ENCODE measurements at places on chromosomes 13 and 19.

DNA sequence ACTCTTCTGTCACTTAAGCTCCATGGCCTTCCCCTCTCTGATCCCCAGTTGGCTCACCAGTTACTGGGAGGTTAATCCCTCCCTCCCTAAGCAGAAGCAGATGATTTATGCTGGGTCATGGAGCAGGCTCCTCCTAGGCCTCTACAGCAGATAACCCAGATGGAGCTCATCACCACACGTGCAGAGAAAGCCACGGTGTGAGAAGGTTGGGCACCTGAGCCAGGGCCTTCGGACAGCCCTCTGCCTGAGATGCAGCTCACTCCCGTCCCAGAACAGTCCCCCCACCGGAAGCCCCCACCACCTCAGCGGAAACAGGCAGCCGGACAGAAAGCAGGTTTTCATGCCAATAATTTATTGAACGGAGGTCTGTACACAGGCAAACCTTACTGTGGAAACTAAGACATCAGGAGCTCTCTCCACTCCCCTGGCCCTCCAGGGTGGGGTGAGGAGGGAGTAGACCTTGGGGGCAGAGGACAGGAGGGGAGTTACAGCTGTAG, 9.8 kb downstream of the ZNF526 start:
- DNase-seq, result no peak

DNA sequence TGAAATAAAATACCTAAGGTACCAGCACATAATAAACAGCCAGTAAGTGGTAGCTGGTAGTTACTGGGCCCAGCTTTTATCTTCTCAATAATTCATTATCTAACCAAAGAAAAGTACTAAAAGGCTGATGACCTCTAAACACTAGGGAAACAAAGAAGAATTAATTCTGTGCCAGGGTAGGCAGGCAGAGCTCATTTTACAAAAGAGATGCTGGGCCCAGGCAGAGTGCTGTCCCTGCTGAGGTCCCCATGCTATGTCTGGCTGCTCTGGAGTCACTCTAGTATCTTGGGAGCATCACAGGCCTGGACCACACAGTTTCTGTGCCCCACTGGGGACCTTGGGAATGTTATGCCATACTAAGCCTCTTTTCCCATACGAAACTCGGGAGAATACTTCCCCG, 18.2 kb downstream of the ZNF507 start:
- no peak for DNase-seq

DNA sequence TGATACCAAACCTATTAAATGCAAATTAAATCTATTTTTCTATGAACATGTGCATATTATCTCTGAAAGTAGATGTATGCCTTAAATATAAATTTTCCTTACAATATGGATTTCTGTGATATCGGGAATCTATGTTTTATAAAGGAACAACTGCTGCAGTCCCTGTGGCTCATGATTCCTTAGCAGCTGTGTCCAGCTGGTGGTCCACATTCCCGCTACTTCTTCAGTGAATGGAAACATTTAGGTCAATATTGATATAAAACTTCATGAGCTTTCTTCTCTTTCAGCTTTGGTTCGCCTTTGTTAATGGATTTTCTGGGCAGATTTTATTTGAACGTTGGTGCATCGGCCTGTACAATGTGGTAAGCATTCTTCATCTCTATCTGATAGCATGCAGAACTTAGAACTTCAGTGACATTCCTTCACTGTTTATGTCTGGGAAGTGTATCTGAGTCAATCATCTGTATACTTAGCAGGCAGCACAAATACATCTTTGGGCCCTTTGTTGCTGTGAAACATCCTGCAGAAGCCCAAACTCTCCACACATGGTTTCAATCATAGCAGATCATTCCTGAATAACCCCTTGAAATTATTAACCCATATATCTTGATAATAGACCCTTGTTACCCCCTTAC, 223.9 kb downstream of the SHISA2 start:
- DNase-seq, result no peak

- no peak for DNase-seq
Measured at GRCh38 chr19:34067861-34068271, 104.4 kb upstream of the LSM14A start.

DNA sequence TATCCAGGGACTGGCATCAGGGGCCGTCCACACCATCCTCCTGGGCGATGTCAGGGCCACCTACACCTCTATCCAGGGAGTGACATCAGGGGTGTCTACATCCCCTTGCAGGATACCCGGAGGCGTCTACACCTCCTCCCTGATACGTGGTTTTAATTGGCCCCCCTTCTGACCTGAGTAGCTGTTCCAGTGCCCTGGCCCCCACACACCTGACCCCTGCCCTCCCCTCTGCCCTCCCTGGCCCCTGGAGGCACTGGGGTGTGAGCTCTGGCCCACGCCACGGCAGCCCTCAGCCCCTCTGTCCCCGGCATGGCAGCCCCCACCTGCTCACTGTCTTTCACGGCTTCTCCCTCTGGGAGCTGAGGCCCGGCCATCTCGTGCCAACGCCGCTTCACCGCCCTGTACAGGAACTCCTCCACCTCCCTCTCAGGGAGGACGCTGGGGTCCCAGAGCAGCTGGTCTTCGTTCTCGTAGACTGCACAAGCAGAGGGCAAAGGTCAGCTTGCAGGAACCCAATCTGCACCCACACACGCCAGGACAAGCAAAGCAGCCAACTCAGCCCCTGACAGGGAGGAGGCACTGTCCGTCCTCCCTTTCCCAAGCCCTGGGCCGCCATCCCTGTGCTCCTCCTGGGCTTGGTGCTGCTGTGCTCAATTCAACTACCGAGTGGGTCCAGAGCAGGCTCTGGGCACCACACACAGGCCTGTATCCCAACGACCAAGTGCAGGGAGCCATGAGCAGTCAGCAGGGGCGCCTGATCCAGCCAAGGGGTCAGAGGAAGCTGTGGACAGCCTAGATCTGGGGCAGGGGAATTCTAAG, 22.2 kb upstream of the PLPP2 start:
- DNase-seq, result no peak

GRCh38 chr19:33286899-33287298, 15.4 kb downstream of the CEBPA start:
- no peak for DNase-seq

GRCh38 chr13:41299316-41300094, 11.6 kb upstream of the NAA16 start:
- DNase-seq, result no peak

DNA sequence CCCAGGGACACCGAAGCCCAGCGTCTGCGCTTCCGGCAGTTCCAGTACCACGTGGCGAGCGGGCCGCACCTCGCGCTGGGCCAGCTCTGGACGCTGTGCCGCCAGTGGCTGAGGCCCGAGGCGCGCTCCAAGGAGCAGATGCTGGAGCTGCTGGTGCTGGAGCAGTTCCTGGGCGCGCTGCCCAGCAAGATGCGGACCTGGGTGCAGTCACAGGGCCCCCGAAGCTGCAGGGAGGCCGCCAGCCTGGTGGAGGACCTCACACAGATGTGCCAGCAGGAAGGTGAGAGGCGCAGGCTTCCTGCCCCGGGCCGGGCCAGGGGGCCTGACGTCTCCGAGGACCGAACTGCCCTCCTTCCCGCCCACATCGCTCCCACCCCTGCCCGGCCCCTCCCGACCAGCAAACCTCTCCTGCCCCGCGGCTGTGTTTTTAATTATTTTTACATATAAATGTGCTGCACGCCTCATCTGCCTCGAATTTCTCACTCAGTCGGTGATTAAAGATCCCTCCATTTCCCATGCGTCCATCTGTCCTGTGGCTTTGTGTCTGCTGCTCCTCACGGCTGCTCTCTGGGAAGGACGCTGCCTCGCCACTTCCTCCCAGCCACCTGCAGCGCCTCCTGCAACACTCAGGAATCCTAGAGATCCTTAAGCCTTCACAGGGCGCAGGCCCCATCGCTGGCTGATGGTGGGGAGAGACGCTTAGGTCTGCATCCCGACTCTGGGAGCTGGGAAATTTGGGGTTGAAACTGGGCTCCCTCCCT, 4.3 kb downstream of the ZSCAN1 start:
- no peak for DNase-seq

- no peak for DNase-seq
Measured at GRCh38 chr13:34620862-34621261, 321.2 kb upstream of the NBEA start.

DNA sequence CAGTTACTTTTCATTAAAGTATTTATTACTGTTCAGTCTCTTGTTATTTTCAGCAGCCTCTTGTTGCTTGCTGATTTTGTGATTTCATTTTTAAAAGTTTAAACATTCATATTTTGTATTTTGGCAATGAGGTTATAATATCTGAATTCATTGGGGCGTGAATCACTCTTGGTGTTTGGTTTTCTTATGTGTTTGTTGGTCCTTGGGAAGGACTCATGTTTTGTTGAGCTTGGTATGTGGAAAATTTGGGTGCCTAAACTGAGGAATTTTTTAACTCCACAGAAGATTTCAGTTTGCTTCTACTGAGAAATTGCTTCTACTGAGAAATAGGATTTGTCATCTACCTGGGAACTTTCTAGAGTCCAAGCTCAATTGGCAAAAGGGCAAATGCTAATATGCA, 38.2 kb downstream of the PDS5B start:
- DNase-seq, result no peak

GRCh38 chr13:23714672-23715071, 144.5 kb downstream of the TNFRSF19 start:
- DNase-seq, result no peak

DNA sequence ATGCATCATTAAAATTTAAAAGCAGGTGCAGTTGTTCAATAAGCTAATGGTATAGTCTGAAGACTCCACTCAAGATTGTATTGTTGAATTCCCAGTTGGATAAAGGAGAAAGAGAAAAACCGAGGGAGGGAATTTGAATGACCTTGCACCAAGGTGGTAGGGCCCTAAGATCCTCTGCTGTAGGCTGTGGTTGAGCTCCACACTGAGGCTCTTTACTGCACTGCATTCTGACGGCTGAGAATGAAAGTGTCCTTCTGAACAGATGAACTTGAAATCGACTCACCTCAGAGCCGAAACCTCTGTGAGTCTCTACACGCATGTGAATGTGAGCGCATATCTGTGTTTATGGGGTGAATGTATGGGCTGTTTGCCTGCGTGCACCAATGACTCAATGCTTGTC, 388.9 kb upstream of the DACH1 start:
- no peak for DNase-seq

DNA sequence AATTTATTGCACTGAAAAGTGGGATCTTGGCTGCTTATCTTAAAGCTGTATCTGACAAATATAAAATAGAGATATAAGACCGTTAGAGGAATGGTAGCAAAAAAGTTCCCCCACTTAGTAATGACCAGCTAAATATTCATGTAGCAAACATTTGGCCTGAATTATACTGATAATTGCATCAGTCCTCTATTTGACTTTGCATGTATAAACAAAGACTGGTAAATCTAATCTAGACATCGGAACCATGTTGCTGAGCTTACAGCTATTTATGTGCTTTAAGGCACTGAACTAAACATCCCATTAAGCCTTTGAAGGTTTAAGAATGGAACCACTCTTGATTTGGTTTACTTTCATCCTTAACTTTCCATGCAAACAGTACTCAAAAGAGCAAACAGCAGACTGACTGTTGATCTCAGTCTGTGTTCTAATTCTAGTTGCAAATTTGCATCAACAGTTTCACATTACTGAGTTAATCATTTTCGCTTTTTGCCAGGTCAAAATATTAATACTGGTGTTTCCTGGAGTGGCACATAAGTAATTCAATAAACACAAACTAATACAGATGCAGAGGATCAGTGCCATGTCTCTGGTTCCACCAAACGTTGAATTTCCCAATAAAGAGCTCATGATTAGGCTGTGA, 203.5 kb upstream of the HTR2A start:
- no peak for DNase-seq

GRCh38 chr13:109379930-109380329, 406.5 kb downstream of the IRS2 start:
- DNase-seq, result no peak

DNA sequence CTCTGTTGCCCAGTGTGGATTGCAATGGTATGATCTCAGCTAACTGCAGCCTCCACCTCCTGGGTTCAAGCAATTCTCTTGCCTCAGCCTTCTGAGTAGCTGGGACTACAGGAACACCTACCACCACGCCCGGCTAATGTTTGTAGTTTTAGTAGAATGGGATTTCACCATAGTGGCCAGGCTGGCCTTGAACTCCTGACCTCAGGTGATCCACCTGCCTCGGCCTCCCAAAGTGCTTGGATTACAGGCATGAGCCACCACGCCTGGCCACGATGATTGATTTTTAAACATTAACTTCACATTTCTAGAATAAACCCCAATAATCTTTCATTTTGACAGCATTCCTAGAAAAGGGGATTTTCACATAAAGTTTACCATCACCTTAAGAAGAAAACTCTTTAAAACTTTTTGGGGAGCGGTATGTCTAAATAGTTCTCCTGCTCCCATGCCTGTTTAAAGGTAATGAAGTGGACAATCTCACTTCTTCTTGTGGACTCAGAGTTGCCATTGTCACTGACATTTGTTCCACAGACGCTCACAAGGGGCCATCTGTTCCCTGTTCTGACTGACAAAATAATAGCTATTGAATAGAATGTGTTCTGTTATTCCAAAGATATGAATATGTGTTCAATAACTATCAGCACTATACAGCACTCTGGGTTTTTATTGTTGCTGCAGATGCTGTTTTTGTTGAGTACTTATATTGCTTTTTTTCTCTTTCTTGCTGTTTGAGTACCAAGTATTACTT, 66.1 kb upstream of the C1QTNF9B start:
- no peak for DNase-seq

- DNase-seq, result no peak
Measured at GRCh38 chr13:64333888-64334287, 2896.2 kb downstream of the PCDH9 start.

DNA sequence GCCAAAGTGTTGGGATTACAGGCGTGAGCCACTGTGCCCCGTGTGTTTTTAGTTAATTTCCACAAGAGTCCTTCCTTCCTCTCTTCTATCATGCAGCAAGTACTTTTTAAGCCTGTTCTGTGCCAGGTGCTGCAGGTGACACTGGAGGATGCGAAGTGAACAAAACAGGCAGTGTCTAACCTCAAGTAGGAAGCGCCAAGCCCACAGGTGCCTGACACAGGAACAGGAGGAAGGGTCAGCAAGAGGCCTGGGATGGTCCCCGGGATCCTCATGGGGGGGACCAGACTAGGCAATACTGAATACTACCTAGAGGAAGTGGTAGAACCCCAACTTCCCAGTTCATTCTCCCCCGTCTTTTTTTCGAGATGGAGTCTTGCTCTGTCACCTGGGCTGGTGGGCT, 1.8 kb upstream of the CALR start:
- no peak for DNase-seq

DNA sequence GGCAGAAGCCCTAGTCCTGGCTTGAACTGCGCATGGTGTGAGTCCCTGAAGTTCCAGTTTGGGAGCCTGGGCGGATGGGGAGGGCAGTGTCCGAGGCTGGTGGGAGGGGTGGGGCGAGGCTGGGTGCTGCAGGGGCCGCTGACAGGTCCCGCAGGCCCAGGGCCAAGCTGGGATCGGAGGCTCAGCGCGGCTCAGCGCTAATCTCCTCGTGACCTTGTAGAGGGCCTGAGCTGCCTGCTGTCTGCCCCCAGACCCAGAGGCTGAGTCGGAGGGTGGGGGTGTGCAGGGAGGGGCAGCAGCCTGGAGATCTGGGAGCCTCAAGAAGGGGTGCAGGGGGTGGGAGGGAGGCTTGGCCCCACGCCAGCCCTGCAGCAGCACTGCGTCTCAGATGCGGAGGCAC, 3.0 kb downstream of the ATP1A3 start:
- DNase-seq, result no peak

- DNase-seq, result no peak
Measured at GRCh38 chr19:43555185-43555770, 20.0 kb downstream of the XRCC1 start.

Data from NCI-H1048 (cell line).